Midbrain (tissue), 1 donor: ENCODE measurements at places on chromosomes 12 and 14.

GRCh38 chr12:1080520-1081223 is 89.6 kb downstream of the ERC1 start:
- no peak for DNase-seq

DNA sequence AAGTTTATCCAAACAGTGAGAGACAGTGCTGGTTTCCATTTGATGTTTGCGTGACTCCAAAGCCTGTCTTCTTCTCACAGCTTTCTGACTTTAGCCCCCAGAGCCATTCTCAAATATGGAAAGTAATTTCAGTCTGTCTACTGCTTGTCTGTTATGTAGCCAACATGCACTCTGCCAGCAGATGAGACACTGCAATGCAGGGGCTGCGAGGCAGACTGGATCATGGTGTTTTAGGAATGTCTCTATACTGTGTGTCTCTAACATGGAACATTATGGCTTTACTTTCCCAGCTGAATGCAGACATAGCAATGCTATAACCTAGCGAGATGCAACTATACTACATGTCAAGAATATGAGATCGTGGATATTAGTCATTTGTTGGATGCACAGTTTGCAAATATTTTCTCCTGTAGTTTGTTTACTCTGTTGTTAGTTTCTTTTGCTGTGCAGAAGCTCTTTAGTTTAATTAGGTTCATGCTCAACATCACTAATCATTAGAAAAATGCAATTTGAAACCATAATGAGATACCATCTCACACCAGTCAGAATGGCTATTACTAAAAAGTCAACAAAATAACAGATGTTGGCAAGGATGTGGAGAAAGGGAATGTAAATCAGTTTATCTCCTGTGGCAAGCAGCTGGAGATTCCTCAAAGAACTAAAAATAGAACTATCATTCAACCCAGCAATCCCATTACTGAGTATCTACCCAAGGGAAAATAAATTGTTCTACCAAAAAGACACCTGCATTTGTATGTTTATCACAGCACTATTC is 235.8 kb upstream of the TMTC1 start:
- DNase-seq, result no peak

GRCh38 chr12:130041983-130042812 is 120.1 kb upstream of the FZD10 start:
- peak; percentile 78 for DNase-seq

- no peak for DNase-seq
Observed at GRCh38 chr14:36275741-36276140, 44.7 kb downstream of the MBIP start.

- DNase-seq, result no peak
Observed at GRCh38 chr12:76310110-76310509, 38.1 kb downstream of the BBS10 start.

- DNase-seq, result no peak
Observed at GRCh38 chr12:21773806-21774205, 700 bp downstream of the KCNJ8 start.
